RKO (cell line): ENCODE measurements at places on chromosomes 6 and 20.

DNA sequence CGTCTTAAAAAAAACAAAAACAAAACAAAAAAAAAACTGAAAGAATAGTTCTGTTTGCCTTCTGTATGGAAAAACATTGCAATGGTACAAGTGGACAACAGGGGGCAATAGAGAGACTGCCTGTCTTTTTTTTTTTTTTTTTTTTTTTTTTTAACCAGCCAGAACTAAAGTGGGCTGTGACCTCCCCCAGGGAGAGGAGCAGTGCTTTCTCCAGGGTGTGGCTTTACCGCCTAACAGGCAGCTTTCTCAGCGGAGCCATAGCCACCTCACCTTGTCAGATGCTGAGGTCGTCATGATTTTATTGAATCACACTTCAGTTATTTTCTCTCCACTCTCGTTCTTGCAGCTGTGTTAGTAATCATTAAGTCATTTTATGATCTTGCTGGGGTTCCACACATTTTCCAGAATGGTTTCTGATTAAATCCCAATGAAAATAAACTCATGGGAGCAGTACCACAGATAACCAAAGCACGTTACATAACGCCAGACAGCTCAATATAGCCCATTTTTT is 78.4 kb downstream of the GMPR start:
- peak; percentile 63 for DNase-seq

- peak; percentile 2 for DNase-seq
Observed at GRCh38 chr6:67009818-67010217, 1302.8 kb upstream of the EYS start.

GRCh38 chr6:169339731-169340309 is 86.2 kb upstream of the THBS2 start:
- DNase-seq: no peak

DNA sequence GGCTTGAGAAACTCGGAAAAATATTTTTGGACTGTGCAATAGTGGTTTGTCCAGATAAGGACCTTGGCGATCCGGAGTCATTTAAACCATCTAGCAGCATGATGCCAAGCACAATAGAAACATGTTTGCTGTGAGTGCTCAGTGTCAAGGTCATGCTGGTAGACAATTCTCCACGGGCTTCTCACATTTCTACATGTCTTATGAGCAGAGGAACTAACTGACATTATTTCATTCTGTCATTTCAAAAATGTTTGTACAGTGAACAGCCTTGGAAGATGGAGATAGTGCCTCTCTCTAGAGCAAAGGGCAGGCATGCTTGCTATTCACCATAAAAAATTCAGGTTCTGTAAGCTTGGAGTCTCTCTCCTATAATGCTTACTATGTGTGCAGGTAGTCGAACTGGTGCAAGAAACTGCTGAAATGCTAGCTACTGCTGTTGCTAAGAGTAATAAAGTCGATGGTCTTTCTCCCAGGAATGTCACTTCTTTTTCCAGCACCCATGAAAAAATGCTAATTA is 25.4 kb upstream of the CCN2 start:
- DNase-seq: no peak

- no peak for DNase-seq
Observed at GRCh38 chr6:10643201-10643651, 51.2 kb downstream of the C6orf52 start.

DNA sequence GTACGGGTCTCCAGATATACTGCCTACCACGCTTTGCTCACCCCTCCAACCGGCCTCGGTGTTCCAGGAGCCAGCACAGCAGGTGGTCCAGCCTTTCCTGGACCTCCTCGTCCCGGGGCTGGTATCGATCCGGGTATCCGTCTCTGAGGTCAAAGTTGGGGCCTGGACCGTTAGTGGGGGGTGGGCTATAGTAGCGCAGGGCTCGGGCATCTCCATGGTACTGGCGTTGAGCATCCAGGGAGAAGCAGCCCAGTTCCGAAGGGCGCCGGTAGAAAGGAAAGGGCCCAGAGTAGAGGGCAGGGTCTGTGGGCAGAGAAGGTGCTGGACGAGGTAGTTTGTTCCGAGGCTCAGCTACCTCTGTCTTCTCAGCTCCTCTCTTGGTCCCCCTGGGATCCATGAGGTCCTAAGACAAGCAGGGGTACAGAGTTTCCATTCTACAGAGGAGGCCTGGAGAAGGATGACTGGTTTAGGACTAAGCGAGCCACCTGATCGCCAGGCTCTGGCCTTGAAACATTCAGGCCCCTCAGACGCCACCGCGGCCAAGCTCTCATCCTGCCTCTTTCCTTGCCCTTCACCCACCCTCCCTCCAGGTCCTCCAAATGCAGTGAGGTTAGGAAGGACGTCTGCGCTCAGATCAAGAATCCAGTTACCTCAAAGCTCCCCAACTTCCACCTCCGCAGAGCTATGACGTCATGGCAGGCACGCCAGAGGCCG is 502 bp downstream of the DXO start:
- DNase-seq: no peak

- peak; percentile 73 for DNase-seq
Observed at GRCh38 chr20:37627060-37627766, 66.6 kb upstream of the CTNNBL1 start.

DNA sequence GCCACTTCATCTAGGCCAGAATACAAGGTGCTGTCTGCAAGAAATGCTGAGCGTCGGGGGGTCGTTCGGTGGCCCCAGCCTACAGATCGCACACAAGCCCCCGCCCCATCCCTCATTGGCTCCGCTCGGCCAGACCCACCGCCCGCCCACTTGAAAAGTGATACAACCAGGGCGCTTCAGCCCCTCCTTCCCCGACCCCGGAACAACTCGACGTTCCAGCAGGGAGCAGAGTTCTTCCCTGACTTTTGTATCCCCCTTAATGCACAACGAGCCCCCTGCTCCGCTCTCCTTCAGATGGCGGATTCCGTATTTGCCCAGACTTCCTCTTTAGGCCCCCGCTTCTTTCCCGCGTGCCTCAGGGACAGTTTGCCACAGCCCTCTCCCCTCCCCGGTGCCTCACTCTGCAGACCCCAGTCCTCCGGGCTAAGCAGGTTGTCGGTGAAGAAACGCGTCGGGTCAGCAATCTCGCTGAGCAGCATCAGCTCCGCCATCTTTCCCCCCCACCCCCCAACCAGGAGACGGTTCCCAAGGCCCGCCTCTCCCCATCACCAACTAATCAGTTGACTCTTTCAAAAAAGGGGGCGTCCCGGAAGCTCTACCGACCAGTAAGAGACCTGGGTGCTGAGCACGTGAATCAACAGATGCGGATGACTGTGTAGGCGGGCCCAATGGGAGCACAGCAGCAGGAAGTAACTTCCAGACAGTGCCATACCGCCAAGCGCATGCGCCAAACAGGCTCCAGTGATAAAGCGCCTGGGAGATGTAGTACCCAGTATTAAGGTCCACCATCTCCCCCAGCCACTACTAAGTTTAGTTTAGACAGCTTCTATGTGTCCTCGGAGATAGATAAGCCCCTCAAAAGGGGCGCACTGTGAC is at the start of gene ATF6B:
Gene ATF6B (minus strand): TSS at position 530 of the 876 bp plus-strand sequence. CDS start 39 bp downstream, at position 491.
- peak; percentile 100 for DNase-seq

- DNase-seq: peak; percentile 28
Observed at GRCh38 chr20:50670126-50670862, 21.0 kb downstream of the RIPOR3 start.

GRCh38 chr6:38133932-38134703 is 314.6 kb downstream of the ZFAND3 start:
- DNase-seq: no peak

- DNase-seq: no peak
Observed at GRCh38 chr20:49515586-49515985, 33.1 kb upstream of the KCNB1 start.

- peak; percentile 69 for DNase-seq
Observed at GRCh38 chr6:24126586-24127192, 674 bp downstream of the NRSN1 start.

- DNase-seq: no peak
Observed at GRCh38 chr20:46740214-46740609, 30.8 kb downstream of the SLC2A10 start.

- no peak for DNase-seq
Observed at GRCh38 chr20:56417911-56418310, 5.9 kb downstream of the CASS4 start.

DNA sequence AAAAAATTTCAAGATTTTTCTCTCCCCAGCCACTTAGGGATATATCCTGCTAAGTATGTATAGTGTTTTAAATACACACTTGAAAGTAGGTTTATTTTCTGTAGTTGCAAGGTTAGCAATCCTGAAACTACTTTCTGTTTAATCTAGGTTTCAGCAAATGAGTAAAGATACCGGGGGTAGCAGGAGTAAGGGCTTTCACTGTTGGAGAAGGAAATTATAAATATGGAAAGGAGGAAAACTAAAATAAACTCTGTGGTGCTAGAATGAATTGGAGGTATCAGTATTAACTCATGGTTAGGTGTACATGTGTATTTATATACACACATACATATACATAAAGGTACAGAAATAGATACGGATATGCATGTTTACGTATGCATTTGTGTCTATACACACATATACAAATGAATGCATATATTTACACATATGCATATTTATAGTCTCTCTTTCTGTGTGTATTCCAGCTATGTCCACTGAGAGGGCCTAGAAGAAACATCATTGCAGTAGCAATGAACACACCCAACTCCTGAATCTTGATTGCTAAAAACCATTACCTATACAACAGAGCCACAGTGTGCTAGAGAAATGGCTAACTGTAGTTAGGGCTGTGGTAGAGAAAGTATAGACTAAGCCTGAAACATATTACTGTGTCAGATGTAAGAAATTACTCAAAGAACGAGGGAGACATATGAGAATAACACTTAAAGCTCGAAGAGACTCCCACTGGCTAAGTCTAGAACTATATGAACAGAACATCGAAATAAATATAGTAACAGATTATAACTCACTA is 95.9 kb upstream of the EMILIN3 start:
- no peak for DNase-seq

- DNase-seq: no peak
Observed at GRCh38 chr6:158769234-158769770, 49.9 kb downstream of the EZR start.

GRCh38 chr6:148416330-148416965 is 73.8 kb downstream of the SASH1 start:
- no peak for DNase-seq

DNA sequence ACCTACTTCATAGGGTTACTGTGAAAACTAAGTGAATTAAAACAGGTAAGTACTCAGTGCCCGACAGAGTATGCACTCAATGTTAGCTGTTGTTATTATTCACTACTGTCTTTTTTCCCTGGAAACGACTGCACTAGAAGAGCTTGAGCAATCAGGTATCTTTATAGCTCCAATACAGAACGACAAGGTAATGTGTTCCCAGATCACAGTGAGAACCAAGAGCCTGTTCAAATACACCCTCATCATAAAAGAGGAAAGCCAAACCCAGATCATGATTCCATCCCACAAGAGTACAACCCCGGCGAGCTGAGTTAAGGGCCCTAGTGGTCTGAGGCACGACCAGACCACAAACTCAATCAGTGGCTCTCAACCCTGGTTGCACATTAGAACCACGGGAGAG is 9.8 kb downstream of the MRPS18A start:
- DNase-seq: no peak

GRCh38 chr20:51276296-51276695 is 253.4 kb upstream of the KCNG1 start:
- DNase-seq: no peak

DNA sequence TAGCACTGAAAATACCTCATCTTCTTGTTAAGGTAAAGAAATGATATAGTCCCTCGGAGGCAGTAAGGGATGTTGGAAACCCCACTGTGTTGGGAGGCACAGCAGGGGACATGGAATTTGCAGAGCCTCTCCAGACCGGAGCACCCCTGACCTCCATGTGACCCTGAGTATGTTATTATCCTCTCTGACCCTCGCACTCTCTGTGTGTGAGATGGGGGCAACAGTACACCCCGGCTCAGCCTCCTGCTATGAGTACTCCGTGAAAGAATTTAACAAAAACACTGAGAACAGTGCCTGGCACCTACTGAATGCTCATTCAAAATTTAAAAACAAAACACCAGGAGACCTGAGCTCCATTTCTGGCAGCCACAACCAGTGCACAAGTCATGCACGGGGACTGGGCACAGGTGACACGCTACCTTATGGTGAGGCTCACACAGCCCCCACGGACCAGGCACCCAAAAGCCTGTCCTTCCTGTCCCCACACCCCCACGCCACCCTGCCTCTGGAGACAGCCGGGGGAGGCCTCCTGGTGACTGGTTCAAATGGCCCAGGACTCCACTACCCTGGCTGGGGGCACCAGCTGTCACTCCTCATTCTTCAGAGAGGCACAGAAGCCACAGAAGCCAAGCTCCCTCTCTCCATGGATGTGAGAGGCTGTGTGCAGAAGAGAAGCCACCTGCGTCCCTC is 6.1 kb downstream of the NINL start:
- DNase-seq: no peak

DNA sequence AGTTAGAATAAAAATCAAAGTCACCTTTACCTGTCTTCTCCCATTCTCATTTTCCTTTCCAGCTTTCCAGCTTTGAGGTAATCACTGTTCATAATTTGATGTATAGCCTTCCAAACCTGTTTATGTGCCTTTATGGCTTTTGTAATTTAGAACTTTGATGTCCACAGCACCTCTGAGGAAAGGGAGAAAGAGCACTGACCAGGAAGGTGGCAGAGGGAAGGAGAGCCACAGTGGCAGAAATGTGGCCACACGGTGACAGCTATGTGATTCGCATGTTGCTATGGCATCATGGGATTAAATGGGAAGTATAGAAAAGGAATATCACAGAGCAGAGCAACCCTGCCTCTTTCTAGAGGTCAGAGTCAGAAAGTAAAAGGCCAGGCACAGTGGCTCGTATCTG is 51.7 kb upstream of the PLCG1 start:
- no peak for DNase-seq

DNA sequence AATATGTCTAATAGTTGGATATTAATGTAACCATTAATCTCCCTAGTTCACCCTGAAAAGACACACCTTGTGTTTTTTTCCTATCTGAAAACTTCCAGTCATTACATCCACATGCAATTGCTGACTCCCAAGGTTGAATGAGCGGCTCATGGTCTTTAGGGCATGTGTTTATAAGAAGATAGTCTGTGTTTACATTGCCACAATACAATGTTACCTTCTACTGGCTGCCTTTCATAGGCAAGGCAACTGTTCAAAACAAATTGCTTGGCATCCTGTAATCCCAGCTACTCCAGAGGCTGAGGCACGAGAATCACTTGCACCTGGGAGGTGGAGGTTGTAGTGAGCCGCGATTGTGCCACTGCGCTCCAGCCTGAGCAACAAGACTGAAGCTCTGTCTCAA is 86.8 kb upstream of the SHLD1 start:
- no peak for DNase-seq

DNA sequence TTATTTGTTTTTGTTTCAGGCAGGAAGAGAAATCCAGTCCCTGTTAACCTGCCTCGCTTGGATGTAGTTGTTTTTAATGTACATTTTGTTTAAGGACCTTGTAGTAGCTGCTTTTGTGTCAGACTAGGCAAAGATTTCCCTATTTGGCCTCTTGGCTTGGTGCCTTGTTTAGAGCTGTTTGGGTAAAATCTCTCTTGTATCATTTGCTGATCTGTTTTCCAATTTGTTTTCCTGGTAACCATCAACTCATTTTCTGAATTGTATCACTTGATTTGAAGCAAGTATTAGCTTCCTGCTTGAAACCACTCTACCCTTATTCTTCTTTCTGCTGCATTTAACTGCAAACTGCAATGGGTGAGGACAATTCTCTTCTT is 160.7 kb downstream of the ZFAND3 start:
- no peak for DNase-seq
